ENCODE measurements at places on chromosomes 2 and 18. TPM values are rescaled to one million over a fixed set of nuclear protein-coding genes. Genes with fewer than 3 reads are reported as not detected.

DNA sequence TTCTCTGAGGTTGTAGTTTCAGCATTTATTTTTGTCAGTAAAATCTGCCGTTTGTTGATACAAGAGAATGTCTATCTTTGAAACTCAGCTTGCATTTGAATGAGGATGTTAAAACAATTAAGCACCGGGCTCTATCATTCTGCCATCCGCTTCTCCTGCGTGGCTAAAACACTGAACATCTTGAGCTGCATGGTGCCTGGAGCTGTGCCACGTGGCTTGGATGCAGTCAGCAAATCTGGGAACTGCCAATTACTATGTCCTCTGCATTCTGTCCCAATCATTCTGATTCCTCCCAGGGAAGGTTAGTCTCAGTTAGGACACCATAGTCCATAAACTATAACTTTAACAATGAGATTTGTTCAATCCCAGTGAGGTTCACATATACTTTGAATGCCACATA, 598.4 kb downstream of the FBXO15 start:
- no peak for DNase-seq

GRCh38 chr2:214076527-214076926, 334.3 kb upstream of the VWC2L start:
- no peak for DNase-seq

The METTL4 gene
- total RNA-seq: 7.2 TPM

GRCh38 chr2:51720826-51721225, 688.9 kb upstream of the NRXN1 start:
- no peak for DNase-seq

DNA sequence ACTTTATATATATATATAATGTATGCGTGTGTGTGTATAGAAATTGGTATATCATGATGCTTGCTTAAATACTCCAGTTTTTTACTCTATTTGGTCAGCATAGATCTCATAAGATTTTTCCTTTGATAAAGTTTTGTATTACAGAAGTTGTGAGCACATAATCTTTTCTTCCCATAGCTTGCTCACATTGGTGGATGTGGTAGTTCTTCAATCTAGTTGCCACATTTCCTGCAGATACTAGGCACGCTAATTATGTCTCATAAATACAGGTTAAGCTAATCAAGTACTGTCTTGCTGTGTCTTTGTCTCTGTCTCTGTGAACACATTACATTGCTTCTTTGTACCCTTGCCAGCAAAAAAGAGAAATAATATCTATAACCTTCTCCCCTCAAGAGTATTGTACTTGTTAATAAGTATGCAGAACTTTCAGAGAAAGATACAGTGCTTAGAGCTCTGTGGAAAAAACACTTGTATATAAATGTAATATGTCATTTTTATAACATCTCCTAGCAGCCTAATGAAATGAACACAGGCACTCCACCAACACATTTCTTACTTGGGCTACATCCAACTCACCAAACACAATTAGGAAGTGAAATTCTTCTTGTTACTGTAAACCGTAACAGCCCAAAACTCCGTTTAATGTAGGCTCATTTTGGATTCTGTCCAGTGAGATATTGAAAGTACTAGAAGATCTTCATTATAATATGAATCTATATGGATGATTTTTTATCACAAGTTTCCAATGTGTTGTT, 306.7 kb upstream of the SLC8A1 start:
- no peak for DNase-seq

GRCh38 chr2:151002959-151003600, 258.6 kb downstream of the RBM43 start:
- no peak for DNase-seq

DNA sequence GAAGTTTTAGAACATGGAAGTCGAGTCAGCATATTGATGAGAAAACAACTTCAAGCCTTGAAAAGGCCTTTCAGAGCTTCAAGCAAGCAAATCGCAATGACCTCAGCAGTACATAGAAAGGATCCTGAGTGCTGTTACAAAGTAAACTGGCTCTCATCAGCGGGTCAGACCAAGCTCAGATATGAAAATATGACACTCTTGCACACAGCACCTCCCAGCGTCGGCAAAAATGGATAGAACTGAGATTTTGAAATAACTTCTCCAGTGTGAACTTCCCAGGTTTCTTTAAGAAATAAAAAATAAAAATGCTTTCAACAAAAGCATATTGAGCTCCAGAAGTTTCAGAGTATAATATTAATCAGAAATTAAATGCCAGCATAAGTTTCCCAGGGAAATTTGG, 296.9 kb downstream of the FBXO15 start:
- DNase-seq: no peak

DNA sequence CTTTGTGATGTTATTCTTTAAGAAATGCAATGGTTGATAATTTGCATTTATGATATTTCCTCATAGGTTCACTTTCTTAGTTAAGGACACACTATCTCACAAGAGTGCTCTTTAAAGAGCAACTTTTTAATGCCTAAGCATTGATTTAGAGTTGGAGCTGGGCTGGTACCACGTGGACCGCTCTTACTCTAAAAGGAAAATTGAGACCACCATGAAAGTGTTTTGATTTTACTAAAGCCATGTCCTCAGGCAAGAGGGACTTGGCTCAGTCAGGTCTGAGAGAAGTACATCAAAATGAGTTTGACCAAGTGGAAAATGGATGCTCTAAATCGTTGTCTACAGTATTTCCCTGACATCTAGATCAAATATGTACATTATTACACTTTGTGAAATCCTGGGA, 302.4 kb downstream of the LRRTM1 start:
- no peak for DNase-seq

GRCh38 chr2:213086571-213086970, 64.8 kb downstream of the IKZF2 start:
- DNase-seq: no peak

GRCh38 chr2:166803373-166804000, 84.8 kb upstream of the XIRP2 start:
- no peak for DNase-seq

GRCh38 chr18:79596446-79597175, 83.0 kb upstream of the CTDP1 start:
- no peak for DNase-seq

GRCh38 chr2:29766191-29766590, 155.2 kb downstream of the ALK start:
- DNase-seq: no peak

DNA sequence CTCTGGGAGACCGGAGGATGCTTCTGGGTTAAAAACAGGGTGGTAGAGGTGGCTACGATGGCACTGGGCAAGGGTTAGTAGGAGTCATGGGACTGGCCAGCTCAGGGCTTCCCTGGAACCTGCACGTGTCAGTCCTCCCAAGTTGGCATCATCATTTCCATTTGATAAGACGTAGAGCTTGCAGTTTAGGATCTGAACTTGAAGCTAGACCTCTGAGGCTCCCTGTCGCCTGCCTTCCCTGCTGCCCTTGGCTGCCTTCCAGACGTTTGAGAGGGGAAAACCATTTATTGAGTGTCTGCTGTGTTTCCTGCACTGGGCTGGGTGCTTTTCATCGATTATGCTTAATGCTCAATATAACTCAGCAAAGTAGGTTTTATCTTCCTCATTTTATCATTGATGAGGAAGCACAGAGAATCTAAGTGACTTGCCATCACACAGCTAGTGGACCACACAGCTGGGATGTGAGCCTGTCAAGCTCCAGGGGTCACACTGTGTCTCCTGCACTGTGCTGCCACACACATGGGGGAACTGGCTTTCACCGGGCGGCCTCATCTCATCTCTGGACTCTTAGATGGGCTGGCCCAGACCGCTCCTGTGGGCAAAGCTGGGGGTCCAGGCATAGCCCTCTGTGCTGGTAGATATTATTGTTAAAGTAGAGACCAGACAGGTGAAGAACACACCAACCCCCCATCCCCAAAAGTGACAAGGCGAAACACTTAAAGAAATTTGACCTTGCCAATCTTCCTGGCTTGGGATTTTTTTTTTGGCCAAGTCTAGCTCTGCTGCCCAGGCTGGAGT, 7.8 kb downstream of the NT5DC4 start:
- DNase-seq: no peak

DNA sequence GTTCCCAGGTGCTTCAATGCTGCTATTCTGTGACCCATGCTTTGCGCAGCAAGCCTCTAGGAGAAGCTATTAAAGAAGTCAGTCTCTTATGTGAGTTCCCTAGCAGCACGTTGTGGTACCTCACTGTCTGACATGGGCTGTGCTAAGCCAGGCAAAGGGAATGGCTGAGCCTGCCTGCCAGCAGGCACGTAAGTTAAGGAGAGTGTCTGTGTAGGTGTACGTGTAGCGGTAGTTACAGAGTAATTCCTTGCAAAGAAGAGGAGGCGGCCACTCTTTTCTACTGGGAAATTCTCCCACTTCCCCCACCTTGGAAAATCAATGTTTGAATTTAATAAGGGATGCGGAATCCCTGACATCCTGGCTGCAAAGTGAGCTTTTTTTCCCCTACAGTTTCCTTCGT, 123.5 kb upstream of the LYPD1 start:
- DNase-seq: no peak

The PAIP2B gene
- total RNA-seq: 13.0 TPM

The PRKAG3 gene
- not detected for total RNA-seq

- no peak for DNase-seq
Observed at GRCh38 chr2:33104726-33105125, 158.0 kb downstream of the LTBP1 start.

DNA sequence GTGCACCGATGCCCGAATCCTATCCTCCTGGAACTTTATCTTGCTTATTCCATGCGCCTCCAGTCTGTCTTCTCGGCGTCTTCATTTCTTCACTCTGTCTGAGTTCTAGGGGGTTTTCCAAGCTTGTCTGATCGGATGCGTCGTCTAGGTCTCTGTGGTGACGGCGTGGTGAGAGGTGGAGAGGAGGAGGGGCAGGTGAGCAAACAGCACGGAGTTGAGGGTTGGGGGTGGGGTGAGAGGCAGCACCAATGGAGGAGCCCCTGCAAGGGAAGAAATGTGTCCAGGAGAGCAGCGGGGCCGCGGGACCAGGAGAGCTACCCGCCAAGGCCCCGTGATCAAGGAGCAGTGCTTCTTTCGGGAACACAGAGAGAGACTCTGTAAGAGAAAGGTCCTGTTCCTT, 131.3 kb upstream of the TWIST2 start:
- DNase-seq: no peak

DNA sequence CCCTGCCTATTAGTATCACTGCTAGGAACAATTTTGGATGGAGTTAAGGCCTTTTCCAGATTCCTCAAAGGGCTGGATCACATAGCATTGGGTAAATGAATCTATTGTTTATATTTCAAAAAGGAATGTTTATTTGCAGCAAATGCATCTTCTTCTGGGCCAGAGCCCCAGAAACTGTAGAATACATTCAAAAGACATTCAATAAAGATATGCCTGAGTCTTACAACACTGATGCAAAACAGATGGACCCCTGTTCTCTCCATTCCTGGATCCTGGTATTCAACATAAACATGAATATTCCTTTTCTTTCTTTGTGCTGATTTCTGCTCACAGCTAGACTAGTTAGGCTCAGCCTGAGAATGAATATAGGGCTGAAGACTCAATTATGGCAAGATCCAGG, 227.2 kb upstream of the KLHL29 start:
- DNase-seq: no peak

DNA sequence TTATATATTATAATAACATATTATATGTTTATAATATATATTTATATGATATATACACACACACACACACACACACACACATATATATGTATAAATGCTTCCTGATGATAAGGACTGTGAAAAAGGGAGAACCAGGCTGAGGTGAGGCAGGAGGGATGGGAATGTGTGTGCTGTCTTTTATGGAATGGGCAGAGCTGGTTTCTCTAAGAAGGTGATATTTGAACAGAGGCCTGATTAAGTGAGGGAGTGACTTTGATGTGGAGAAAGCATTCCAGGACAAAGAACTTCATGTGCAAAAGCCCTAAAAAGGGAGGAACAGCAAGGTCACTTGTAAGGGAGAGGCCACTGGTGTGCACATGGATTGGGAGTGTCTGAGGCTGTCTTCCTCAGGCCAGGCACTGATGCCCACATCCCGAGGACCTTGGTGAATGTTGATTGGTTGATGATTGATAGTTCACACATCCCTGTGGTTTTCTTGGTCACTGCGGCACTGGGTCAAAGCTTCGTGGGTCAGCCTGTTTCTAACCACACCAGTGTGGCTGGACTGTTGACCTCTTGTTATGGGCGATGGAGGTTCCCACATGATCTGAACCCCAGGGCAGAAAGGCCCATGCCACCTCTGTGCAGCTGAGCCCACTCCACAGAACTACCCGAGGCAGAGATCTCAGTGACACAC, 196.9 kb downstream of the MYCN start:
- no peak for DNase-seq
